ENCODE measurements at places on chromosomes 7 and 10.

GRCh38 chr10:21726601-21727225, 192.7 kb downstream of the MLLT10 start:
- no peak for DNase-seq

DNA sequence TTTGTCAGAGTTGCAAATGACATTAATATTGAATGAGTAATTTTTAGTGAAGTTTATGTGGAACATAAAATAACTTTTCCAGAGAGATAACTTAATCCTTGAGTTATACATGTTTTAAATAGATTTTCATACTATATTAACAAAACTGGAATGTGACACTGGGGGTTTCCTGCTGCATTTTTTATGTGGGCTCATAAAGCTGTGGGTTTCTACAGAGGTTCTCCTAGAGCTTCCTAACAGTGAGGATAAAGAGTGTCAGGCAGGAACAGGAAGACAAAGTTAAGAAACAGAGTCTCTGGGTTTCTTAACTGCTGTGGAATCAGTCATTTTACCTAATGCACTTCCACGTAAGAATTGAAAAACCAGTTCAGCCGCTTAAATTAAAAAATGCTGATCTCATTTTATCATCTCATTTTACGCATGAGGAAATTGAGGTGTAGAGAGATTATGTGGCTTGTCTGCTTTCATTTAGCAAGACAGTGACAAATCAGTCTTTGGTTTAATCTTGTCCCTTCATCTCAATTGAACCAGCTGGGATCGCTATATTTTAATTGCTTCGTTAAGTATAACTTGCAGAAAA, 5.0 kb downstream of the CD36 start:
- DNase-seq, result no peak

- DNase-seq, result no peak
Measured at GRCh38 chr10:4749271-4749574, 76.8 kb upstream of the AKR1E2 start.

- no peak for DNase-seq
Measured at GRCh38 chr7:81298951-81299666, 380.3 kb upstream of the SEMA3C start.

GRCh38 chr7:452791-453455, 66.7 kb downstream of the PDGFA start:
- no peak for DNase-seq
